ENCODE measurements at places on chromosomes 12 and 14. TPM values are rescaled to one million over a fixed set of nuclear protein-coding genes. Genes with fewer than 3 reads are reported as not detected.

GRCh38 chr12:123095078-123095881 lies 55.6 kb downstream of the PITPNM2 start:
- H3K4me3 ChIP-seq: no peak overlapping the region
- DNase-seq: no peak
- no peaks in the 10 kb centered on the region for H3K36me3 ChIP-seq
- no peaks in the 10 kb centered on the region for H3K27me3 ChIP-seq
- H3K27ac ChIP-seq: peak overlapping the region; percentile 36

GRCh38 chr12:22536971-22537544 lies 7.3 kb downstream of the C2CD5 start:
- no peaks in the 10 kb centered on the region for H3K4me1 ChIP-seq
- H3K36me3 ChIP-seq: peaks cover 13% of the 10 kb centered on the region
- no peak overlapping the region for H3K4me3 ChIP-seq
- no peak for DNase-seq

GRCh38 chr12:52360106-52360662 lies 7.1 kb downstream of the KRT85 start:
- H3K36me3 ChIP-seq: no peaks in the 10 kb centered on the region
- no peaks in the 10 kb centered on the region for H3K4me1 ChIP-seq
- no peak overlapping the region for H3K27ac ChIP-seq
- no peak overlapping the region for H3K4me3 ChIP-seq
- DNase-seq: peak; percentile 79

DNAI7 gene
- 0.29 TPM for total RNA-seq

DNA sequence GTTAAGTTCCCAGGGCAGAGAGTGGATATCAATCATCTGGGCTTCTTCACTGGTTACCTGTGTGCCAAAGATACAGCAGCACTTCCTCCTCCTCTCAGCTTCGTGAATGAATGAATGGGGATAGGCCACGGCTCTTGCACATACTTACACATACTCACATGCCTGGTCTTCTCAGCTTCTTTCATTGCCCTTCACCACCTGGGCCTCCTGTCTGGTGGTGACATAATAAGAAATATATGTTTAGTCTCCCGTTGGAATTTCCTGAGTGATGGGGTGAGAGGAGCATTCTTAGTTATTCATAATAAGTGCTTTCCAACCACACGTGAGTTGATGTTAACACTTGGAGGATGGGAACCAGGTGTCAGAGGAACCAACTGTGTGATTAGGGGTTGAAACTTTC lies 268.1 kb upstream of the RMST start:
- no peak for DNase-seq
- no peaks in the 10 kb centered on the region for H3K36me3 ChIP-seq
- no peak overlapping the region for H3K4me3 ChIP-seq
- no peaks in the 10 kb centered on the region for H3K27me3 ChIP-seq

PZP gene
- total RNA-seq: not detected

FAM181A gene
- total RNA-seq: not detected

DNA sequence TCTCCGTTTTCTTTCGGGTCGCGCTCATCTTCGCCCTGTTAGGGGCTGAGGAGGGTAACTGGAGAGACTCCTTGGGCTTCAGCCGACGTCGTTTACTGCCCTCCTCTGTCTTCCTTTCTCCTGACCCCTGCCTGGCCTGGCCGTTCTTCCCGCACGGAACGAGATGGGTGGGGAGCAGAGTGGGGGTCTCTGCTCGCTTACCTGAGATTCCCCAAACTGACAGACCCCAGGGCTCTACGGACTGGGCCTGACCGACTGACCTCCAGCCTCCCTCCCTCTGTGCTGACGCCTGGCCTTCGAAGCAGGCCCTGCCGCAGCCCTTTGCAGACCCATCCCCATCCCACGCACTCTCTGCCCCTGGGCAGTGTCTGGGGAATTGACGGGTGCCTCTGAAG lies 439 bp downstream of the GOLGA5 start:
- peaks cover 16% of the 10 kb centered on the region for H3K4me1 ChIP-seq
- peaks cover 21% of the 10 kb centered on the region for H3K36me3 ChIP-seq
- H3K27ac ChIP-seq: peak overlapping the region; percentile 97
- H3K4me3 ChIP-seq: peak overlapping the region; percentile 94

Data from osteoblast (primary cell).